ENCODE measurements at places on chromosomes 6 and 20.

DNA sequence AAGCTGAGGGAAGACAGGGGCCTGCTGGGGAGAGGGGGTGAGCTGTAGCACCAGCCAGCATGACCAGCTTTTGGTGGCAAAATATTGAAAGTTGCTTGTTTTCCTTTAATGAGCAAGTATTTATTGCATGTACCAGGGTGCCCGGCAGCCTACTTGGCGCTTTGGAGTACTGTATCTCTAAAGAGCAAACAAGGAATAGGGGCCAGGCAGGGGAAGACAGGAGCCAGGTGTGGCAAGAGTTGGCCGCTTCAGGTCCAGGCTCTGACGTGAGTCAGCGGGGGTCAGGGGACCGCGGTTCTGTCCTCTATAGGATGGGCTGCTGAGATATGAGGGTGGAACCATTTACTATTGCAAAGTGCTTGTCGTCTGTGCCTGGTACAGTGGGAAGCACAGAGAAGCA lies 63.1 kb downstream of the PSMG4 start:
- DNase-seq, result no peak

DNA sequence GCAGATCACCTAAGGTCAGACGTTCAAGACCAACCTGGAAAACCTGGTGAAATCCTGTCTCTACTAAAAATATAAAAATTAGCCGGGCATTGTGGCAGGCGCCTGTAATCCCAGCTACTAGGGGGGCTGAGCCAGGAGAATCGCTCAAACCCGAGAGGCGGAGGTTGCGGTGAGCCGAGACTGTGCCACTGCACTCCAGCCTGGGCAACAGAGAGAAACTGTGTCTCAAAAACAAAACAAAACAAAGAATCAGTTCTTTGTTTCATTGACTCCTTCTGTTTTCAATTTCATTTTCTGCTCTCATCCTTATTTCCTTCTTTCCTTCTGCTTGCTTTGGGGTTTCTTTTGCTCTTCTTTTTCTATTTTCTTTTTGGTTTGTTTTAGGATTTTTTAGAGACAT lies 8.9 kb upstream of the TMEM14C start:
- no peak for DNase-seq

- DNase-seq, result no peak
Observed at GRCh38 chr6:149935246-149935645, 6.6 kb upstream of the ULBP2 start.

GRCh38 chr6:113414511-113414910 lies 442.6 kb upstream of the MARCKS start:
- DNase-seq, result no peak

GRCh38 chr20:58450254-58450653 lies 61.2 kb downstream of the VAPB start:
- no peak for DNase-seq

GRCh38 chr6:21441386-21441785 lies 152.2 kb upstream of the SOX4 start:
- no peak for DNase-seq

DNA sequence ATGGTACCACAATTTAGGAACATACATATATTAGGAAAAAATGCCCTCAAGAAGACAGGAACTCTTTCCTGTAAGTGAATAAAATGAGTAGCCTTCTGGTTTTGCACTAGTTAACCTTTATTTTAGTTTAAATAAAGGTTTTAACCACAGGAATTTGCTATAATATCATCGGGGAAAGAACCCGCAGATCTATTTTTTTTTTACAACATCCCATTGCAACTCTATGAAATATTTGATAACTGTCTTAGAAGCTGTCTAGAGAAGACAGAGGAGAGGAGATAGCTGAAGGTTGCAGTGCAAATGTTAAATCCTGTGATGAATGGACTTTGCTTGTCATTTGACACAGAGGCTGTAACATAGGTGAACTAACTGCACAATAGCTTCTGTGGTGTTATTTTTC lies 69.5 kb downstream of the TINAG start:
- DNase-seq, result no peak

DNA sequence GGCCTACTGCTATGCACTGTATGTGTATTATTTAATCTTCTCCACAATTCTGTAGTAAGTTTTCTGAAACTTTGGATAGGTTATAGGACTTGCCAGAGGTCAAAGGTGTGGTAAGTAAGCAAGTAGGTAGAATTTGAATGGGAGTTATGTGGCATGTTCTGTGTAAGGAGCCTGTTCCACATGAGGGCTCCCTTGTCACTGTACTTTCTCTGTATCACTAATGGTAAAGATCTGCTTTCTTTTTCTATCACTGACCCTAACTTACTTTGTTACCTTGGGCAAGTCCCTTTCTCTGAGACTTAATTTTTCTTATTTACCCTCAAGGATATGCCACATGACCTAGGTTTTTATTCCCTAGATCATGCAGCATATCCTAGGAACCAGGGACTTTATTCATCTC lies 50.3 kb downstream of the EIF2S2 start:
- DNase-seq, result no peak

GRCh38 chr20:47765691-47766594 lies 19.3 kb downstream of the SULF2 start:
- no peak for DNase-seq

DNA sequence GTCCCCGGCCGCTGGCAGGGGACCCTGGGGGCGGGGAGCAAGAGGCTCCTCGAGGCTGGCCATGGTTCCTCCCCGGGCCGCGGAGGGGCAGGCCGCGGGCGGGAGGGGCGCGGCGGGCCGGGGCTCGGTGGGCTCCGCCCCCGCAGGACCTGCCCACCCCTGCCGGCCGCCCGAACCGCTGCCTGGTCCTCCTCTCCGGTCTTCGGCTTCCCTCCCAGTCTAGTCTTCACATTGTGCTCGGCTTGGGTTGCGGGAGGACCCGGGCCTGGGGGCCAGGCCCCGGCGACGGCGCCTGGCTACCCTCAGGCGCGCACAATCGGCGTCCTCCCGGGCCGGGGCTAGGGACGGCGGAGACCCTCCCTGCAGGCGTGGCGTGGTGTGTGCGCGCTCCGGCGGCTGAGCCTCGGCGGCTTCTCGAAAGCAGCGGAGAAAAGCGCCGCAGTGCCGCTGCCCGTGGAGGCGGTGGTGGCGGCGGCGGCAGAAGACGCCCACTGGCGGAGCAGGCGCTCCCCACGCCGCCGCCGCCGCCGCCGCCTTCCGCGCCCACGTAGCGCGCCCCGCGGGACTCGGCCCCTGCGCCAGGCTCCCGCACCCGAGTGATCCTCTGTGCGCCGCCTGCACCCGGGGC lies at the start of gene PDE10A:
PDE10A (minus strand) TSS at position 493 of the 628 bp plus-strand sequence; CDS start at position 63, 430 bp downstream.
- no peak for DNase-seq

DNA sequence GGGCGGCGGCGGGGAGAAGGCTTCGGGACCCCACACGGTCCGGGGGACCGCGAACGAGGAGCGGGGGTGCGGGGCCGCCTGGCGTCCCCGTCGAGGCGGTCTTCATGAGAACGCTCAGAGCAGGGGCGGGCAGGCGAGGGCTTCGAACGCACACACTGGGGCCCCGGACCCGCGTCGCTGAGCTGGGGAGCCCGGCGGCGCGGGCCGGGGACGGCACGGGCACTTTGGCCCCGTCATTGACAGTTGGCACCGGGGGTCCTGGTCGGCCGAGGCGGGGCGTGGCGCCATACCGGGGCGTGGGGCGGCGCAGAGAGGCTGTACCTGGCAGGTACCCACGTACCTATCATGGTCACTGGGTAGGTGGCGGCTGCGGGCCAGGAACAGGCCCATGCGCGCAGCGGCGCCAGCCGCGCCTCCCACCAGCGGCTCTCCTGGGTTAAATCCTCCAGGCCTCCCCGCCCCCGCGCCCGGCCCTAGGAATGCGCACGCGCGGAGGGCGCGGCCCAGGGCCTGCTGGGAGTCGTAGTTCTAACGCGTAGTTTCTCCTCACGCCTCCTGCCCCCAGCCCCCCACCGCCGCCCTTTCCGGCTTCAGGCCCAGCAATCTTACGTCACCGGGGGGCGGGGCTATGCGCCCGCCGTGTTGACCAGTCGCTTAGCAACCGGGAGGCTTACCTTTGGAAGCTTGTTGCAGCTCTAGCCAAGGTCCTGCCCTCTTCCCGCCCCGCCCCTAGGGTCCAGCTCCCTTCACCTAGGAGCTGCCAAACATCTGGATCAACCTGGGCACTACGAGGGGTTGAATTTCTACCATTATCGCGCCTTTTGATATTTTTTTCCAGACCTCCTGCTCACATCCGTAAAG lies at the start of the genes PACRG and PRKN:
PACRG (plus strand) TSS at position 653 of the 861 bp plus-strand sequence.
PRKN (minus strand) TSS at position 445 of the 861 bp plus-strand sequence.
- DNase-seq, result peak; percentile 89

GRCh38 chr6:137145421-137145820 lies 28.0 kb downstream of the IL22RA2 start:
- no peak for DNase-seq

DNA sequence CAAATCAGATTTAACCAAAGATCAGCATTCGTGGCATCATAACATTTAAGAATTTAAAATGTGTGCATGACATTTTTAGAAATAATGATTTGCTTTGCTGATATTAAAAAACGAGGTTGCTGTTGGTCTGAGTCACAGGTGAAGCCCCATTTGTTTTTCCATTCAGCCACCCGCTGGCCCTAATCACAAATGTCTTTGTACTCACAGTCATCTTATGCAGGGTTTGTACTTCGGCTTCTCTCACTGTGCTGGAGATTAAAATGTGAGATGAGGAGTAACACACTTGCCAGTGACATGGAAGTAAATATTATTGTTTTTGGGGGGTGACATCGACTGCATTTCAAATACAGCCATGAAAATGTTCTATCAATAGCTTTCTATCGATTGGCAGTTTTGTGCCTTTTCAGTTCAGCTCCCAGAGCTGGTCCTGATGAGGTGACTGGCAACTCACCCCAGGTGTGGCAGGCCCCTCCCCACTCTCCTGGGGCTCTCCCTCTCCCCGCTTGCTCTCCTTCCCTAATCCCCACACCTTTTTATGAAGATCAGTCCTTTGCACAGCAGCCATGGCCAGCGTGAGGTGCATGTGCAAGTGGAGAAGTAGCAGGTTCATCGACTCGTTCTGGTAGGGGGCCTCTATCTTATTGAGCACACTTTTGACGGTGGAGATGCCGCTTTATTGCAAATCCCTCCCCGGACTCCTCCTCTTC lies 58.8 kb upstream of the FUCA2 start:
- no peak for DNase-seq

GRCh38 chr6:152783217-152783878 lies 32.8 kb downstream of the VIP start:
- no peak for DNase-seq

DNA sequence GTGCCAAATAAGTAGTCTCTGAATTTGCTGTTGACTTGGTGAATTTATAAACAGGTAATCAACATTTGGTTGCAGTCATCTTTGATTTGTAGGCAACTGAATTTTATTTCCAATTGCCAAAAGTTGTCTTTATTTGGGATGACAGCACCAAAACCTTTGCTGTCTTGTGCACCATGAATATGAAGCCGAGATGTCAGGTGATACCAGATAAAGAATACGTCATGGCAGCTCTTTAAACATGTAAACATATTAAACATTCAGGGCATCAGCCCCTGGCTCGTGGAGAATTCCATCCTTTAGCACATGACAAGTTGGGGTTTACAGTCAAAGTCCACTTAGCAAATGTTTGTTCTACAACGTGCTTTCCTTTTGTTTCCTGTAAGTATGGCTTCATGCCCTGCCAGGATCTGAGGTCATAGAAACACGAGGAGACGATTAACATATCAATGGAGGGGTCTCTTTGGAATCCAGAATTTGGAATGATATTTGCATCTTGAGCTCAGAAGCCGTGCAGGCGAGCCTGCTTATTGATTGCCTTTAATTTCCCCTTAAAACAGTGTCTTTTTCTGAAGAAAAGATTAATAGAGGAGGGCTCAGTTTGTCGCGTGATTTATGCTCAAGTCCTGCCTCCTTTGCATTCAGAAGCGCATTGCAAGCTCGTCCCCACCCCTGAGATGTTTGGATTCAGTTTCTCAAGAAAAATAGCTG lies 170.2 kb upstream of the ZNF217 start:
- DNase-seq, result no peak

DNA sequence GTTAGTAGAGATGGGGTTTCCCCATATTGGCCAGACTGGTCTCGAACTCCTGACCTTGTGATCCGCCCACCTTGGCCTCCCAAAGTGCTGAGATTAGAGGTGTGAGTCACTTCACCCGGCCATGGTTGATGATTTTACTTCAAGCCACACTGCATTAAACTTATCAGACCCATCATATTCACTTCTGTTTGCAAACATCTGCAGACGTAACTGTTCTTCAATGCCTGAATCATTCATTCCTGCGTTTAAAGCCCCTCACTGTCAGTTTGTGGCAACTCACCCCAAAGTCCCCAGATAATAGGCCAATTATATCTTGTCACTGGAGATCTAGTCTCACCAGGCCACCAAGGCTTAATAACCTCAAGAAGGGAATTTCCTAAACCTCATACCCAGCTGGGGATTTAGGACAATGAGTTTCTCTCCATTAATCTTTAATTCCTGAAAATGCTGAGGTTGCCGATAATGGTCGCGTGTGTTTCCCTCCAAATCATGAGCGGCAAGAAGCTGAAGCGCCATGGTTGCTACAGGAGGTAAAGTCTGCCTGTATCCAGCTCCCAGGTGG lies 229.6 kb downstream of the LY86 start:
- no peak for DNase-seq

DNA sequence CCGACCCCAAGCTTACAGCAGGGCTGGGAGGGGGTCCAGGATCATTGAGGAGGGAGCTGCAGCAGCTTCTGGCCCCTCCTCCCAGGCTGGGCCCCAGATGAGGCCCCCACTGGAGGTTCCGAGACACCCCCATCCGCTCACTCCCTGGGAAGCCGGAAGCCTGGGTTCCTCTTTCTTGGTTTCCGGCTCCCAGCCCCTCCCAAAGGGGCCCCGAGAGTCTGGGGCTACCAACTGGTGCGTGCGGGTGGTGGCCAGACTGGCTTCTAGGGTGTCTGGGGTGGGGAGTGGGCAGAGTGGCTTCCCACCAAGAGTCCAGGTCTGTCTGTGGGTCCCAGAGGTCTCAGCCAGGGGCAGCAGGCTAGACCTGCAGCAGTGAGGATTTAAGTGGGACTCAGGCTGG lies 2.2 kb downstream of the RGS19 start:
- DNase-seq, result no peak

DNA sequence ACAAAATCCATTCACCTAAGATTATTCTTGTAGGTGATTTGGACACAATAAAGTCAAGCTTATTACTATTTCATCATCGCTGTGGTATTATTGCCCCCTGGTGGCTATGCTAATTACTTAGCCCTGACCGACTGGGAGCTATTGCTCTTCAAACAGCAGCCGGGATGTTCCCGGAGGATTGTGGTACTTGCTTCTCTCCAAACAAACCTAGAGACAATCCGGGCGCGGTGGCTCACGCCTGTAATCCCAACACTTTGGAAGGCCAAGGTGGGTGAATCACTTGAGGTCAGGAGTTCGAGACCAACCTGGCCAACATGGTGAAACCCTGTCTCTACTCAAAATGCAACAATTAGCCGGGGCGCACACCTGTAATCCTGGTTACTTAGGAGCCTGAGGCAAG lies 15.4 kb upstream of the STMND1 start:
- DNase-seq, result no peak

- DNase-seq, result no peak
Observed at GRCh38 chr6:21747441-21747840, 153.9 kb downstream of the SOX4 start.
